ENCODE measurements at places on chromosomes 3 and 15.

- DNase-seq = no peak
These were observed 266.5 kb downstream of the ADAMTS17 start for GRCh38 chr15:100075229-100075628.

GRCh38 chr3:72379500-72380187 is 468.6 kb downstream of the SHQ1 start:
- DNase-seq = no peak

DNA sequence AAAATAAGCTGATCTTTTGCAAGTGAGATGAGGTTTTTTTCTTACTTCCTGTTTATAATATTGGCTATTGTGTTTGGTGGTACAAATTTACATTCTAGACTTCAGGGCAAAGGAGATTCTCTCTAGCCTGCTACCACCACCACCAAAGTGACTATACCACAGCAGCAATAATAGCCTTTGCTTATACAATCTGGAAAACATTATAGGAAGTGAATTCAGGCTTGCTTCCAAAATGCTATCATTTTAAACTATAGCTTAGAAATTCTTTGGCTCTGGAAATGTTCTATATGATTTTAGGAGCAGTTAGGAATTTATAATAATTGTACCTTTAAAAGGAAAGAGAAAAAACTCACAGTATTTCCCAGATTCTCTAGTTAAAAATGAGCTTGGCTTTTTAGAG is 94.4 kb downstream of the TFG start:
- no peak for DNase-seq

DNA sequence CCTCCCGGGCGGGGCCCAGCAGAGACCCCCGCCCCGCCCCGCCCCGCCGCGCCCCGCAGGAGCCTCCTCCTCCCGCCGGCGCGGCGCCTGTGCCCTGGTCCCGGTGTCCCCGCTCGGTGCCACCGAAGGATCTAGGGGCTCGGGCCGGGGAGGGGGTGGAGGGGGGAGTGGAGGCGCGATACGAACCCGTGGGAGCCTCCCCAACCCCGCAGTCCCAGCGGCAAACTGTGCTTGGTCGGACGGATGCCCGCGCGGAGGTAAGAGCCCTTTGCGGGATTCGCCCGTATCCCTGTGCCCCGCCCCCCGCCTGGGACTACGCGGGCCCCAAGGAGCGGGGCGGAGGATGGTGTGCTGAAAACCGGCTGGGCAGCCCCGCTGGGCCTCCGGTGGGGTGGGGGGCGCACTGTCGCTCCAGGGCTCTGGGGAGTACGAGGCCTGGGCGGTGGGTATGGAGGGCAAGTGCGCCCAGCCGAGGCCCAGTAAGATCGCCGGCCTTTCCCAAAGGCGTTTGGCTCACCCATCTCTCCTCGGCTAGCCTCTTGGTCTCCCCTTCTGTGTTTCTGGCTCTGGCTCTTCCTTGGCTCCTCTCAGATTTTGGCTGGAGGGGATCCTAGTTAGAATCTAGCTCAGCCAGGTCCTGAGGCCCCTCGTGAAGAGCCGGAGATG is 65.6 kb upstream of the POLG start:
- no peak for DNase-seq

DNA sequence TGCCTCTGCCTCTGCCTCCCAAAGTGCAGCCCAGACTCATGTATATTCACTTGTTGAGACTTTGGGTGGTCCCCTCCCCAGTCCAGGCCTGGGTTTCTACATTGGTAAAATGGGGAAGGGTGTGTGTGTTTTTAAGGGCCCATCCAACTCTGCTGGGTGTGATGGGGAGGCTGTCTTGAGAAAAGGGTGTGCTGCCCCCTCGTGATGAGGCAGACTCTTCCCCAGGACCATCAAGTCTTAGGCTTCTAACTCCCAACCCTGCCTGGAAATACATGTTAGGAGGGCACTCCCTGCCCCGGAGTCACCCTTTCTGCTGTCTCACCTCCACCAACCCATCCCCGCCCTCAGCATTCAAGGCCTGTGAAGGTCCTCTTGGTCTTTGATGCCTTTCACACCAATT is 4.4 kb upstream of the PTPN23 start:
- no peak for DNase-seq

DNA sequence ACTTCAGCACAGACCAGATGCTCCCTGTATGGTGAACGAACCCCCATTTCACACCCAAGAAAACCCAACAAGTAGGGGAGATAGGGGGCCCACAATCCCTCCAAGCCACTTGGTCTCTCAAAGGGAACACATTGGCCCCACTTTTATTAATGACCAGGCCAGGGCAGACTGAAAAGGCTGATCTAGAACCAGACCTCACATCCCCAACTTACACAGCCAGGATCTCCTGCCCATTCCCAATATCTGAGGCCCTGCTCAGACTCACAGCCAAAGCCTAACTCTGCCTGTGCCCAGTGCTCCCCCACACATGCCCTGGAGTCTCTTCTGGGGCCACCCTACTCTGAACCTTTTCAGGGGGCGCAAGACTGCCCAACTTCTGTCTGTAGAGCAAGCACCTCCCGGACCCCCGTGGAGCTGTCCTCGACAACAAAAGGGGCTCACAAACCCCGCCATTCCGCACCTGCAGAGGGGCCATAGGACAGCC is 1.8 kb downstream of the PLXNB1 start:
- no peak for DNase-seq
